Effector CD4-positive, alpha-beta T cell (primary cell): ENCODE measurements at places on chromosomes 16 and 17.

- no peak for DNase-seq
Measured at GRCh38 chr17:29504711-29505110, 62.1 kb downstream of the ABHD15 start.

DNA sequence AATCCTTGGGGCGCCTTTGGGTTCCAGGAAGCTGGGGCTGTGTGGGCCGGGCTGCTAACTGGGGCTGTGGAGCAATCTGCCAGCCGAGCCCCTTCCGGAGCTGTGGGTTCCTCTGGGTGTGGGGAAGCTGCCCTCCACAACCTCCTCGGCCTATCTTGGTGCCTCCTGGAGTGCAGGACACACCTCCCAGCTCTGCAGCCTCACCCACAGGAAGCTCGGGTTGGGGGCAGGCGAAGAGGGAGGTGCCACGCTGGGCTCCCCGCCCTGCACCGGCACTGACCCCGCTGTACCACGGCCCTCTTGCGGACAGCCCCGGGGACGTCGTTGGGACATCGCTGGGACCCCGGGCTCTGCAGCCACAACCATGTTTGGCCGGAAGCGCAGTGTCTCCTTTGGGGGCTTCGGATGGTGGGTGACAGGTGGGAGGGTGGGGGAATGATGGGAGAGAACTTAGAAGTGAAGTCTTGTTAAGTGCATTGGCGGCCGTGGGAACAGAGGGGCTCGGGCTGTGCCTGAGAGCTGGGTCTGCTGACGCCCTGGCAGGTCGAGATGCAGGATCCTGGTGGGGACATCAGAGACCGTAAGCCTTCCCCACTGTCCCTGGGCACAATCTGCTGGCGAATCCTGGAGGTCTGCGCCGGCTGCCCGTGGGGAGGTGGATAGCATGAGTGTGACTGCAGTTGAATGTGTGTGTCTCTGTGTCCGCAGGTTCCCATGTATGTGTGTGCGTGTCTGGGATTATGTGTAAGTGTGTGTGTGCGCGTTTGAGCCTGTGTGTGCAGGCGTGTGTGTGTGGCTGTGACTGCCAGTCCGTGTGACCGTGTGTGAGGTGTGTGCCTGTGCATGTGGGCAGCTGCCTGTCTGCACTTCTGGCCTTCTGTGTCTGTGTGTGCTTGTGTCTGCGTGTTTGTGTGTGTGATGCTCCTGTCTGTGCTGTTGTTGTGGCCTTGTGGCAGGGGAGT lies at the start of gene RAP1GAP2:
Gene RAP1GAP2 (plus strand): TSS at position 275 of the 962 bp plus-strand sequence. CDS start 90 bp downstream, at position 365.
- peak; percentile 60 for DNase-seq

DNA sequence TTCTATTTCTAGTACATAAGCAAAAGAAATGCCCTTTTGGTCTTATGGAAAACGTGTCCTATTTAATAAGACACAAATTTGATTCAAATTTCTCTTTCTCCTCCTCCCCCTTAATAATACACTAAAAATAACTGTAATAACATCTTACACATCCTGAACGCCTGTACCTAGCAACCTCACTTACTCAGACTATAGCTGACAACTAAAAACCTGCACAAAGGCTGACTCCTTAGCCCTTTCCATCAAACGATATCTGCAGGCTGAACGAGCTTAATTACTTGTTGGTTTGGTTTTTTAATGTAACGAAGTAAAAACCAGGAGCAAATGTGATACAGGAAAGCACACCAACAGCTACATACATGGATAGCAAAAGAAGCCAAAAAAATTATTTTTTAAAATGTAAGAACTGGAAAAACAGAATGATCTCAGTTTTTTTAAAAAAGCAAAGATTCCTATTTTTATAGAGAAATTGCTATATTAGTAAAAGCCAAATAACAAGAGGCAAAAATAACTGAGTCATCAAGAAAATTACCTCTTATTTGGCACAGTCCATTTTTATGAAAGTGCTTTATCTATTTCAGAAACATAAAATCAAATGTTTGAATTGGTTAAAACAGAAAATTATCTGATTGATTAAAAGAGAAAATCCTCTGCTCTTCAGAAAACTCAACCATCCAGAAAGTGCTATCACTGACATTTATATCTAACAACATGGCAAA lies 23.5 kb downstream of the ADCY9 start:
- DNase-seq = no peak

GRCh38 chr16:65154321-65154720 lies 32.5 kb upstream of the CDH11 start:
- DNase-seq = no peak

DNA sequence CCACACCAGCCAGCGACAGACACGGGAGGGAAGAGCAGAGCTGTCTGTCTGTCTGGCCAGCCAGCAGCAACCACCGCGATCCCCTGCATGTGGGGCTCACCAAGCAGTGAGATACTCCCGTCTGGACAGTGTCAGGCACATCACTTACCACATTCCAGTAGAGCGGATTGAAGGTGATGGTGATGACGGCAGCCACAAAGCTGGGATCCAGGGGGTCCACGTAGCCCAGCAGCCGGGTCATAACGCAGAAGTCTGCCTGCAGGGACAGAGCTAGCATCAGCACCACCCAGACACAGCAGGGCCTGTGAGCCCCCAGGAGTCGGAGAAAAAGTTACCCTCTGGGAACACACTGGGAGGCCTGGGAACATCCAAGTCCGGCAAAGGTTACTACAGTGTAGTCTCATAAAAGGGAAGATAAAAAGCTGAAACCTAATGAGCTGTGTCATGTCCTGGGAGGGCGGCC lies 14.7 kb downstream of the PEMT start:
- no peak for DNase-seq
